ENCODE measurements at places on chromosomes 7 and 10.

GRCh38 chr10:30386801-30387588 is 37.9 kb upstream of the MTPAP start:
- DNase-seq = no peak

- DNase-seq = no peak
Observed at GRCh38 chr7:53743697-53744402, 708.4 kb downstream of the POM121L12 start.

- no peak for DNase-seq
Observed at GRCh38 chr10:25966844-25967243, 32.8 kb downstream of the MYO3A start.

GRCh38 chr10:27413831-27414348 is 90.2 kb upstream of the RAB18 start:
- no peak for DNase-seq

DNA sequence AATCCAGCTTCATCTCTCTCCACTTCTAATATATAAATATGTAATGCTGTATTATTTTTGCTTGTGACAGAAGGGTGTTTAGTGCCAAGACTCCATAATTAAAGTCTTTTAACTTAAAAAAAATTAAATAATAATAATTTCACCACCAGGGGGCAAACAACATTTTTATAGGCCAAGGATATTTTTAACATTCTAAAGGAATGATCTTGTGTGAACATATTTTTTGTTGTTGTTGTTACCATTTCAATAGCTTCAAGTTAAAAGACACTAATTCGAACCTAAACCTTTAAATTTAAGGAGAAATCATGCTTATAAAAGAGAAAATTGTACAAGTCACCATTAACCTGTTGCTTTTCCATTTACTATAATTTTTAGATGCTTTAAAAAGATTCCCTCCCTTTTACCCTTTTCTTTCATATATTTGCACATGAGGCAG is 7.5 kb upstream of the DNAJC1 start:
- DNase-seq = no peak

GRCh38 chr7:2796358-2797352 is 47.5 kb downstream of the GNA12 start:
- DNase-seq = no peak

DNA sequence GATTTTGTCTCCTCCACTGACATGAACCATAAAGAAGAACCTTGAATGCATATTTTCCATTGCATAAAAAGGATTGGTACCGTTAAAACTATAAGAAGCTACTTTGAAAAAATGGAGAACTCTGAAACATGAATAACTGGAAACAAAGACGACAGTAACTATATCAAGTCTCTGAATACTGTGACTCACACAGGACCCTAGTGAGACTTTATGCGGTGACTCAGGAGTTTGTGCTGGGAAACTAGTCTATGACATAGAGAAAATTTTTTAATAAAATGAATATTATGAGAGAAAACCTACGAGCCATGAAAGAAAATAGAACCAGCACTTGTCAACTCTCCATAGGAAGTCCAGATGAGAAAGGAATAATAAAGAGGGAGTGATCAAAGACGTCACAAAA is 339.9 kb upstream of the ADARB2 start:
- DNase-seq = no peak

Measured in NCI-H774 (cell line).